Stimulated activated CD8-positive, alpha-beta memory T cell treated with anti-CD3 and anti-CD28 coated beads, Interleukin-2, amount 100 ng/mL, for 48 hours (primary cell): ENCODE measurements at places on chromosomes 2 and 18.

GRCh38 chr2:21118302-21118920 lies 5.4 kb upstream of the TDRD15 start:
- DNase-seq: no peak

DNA sequence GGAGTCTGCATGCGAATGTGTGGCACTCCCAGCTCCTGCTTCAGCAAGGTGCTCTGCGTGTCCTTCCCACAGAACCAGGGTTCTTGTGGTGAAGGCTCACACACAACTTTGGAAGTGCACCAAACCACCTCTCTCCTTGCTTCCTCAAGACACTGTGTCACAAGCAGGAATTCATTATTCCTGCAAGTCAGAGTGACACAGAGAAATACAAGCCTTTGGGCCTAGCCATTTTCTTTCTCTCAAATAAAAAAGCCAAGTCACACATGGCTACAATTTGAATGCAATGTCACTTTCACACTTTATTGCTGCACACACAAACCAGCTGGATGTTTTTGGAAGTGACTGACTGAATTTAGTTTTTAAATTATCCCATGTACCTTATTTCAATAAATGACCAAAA lies 30.1 kb upstream of the THOC1 start:
- no peak for DNase-seq

- no peak for DNase-seq
Measured at GRCh38 chr18:3186678-3187658, 32.8 kb downstream of the MYOM1 start.

DNA sequence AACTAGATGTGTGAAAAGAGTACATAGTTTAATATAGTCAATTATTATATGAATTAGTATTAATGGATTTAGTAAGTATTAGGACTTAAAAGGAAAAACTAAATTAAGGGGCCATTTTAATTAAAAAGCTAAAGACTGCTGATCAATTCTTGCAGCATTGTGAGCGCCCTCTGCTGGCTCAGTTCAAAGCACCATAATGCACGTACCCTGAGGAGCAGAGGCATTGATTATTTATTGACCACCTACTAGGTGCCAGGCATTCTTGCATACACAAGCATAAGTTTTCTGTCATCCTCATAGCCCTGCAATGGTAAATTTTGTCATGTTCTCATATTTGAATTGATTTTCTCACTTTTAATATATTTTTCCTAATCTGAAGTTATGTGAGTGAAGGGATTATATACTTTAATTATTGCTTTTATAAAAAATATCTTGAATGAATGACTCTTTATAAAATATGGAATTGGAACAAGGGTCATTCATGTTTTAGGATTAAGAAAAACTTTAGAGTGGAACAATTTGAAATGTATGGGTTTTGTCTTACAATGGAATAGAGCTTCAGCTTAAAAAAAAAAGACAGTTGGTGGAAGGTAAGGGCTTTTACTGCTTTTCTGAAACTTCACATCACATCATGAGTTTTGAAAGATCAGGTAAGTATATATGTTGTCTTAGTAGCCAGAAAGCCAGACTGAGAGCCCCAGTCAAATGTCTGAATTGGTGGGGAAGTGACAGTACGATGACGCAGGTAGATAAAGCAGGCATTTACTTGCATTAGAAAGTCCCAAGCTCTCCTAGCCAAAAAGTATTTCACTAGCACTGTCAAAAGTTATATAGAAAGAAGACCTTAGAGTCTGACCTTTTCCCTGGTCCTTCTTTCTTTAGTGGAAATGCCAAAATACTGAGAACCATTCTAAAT lies 9.7 kb downstream of the ITGA4 start:
- peak; percentile 76 for DNase-seq

DNA sequence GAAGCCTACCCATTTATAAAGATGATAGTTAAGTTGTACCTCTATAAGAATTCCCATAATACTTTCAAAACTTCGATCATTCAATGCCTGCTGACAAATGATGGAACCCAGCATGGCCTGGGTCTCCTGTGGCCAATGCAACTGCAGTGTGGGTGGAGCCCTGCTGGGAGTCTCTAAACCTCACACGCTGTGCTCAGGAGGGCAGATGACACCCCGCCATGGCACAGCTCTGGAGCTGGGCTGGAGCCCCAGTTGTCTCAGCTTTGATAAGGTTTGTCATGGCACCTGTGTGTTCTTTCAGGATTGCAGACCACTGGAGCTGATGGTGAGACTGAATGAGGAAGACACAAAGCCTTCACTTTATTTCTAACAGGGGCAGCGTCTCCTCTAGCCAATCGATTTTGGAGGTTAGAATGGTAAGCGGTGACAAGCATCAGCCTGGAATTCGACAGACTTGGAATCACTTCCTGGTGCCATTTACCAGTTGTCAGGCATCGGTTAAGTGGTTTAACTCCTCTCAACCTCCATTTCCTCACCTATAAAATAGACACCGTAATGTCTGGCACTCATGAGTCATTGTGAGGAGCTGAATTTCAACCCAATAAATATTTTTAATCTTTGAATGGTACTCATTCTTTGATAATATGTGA lies 383.6 kb upstream of the SALL3 start:
- DNase-seq: no peak

DNA sequence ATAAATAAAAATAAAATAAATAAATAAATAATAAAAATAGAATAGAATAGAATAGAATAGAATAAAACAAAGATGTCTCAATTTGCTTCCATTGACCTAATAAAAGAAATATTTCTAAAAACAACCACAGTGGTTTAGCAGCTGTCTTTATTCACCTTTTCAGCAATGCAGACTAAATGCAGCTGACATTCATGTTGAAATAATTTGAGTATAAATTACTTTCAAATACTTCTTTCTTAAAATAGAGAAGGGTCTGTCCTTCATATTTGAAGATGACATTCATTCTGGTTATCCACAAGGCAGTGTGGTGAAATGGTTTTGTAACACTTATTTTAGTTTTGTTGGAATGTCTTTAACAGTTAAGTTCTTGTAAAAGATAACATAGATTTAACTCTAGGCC lies 469.4 kb downstream of the IRS1 start:
- no peak for DNase-seq

GRCh38 chr2:228747483-228747882 lies 523.6 kb downstream of the PID1 start:
- no peak for DNase-seq

DNA sequence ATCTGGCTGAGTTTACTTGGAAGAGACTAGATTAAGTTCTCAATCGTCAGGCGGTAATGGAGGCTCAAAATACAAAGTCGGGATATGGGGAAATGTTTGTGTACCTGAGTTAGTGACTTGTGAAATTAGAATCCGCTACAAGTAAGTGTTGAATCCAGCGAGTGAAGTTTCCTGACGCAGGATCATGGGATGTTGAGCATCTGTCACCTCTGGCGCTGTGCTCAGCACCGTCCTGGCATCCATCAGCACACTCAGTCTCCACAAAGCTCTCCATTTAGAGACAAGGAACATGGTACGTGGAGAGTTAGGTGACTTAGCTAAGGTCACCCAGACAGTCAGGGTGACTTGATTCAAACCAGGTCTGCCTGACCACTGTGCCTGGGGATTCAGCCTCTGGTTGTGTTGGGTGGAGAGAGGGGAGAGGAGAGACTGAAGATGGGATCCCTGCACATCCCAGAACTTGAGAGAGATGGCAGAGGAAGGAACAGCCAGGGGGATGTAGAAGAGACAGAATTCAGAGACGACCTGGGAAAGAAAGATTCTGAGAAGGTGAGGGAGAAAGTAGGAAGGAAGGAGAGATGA lies 251.2 kb downstream of the ACKR3 start:
- DNase-seq: no peak

DNA sequence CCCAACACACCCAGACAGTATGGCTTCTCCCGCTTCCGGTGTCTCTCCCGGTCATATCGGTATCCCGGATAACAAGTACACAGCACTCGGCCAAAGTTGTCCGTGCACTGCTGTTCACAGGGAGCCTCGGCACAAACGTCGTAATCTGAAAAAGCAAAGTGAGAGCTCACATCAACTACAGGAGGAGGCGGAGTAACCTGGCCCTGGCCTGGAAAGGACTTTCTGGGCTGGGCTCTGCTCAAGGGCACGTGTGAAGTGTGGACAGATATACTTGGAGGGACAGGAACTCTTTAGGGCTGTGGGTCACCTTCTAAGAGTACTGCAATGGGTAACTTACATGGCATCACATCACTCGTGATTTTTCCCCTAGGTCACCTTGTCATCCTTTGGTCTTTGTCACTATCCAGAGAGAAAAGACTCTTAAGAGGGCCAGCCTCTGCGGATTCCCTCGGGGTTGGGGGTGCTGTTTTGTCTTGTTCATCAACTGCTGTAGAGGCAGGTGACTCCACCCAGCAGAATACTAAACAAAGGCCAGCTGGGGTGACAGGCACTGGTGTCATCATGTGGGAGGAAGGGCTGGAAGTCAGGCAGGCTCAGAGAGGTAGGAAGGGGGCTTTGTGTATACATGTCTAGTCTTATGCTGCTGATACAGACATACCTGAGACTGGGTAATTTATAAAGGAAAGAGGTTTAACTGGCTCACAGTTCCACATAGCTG lies 110.6 kb upstream of the LMAN1 start:
- DNase-seq: no peak

GRCh38 chr18:21930177-21930576 lies 189.6 kb downstream of the MIB1 start:
- DNase-seq: no peak

DNA sequence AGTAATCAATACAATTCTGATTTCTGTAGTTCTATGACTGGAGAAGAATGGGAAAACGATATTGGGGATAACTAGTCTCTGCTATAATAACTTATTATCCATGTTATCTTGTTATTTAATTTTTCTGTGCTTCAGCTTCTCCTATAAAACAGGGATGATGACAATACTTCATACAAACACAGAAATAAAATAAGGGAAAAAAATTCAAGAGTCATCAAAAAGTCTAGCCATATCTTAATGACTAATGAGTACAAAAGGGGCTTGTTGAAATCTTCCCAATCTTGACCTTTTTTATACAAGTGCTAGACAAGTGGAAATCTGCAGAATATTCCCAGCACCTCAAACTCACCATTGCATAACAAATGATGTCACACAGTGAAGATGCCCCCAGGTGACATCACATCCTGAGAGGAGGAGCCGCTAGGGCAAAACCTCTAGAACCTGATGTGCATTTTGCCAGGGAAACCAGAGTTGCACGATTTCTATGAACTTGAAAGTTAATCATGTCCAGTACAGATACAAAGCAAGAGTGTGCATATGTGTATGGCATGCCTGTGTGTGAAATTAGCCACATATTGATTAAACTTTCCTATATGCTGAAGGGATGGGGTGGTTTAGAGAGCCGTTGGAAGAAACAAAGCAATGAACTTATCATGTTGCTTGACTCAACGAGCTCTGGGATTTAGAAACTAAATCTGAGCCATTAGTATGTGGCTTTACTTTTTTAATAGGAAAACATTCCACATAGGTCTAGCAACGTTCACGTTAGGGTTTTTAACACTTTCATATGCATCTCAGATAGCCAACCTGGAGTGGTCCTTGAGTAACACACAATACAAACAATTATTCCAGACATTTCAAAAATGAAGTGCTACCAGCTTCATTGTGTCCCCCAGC lies 278.9 kb downstream of the SLC4A3 start:
- DNase-seq: no peak

GRCh38 chr2:168183308-168183997 lies 63.9 kb downstream of the STK39 start:
- DNase-seq: no peak

- DNase-seq: no peak
Measured at GRCh38 chr2:9310798-9311197, 104.2 kb downstream of the ASAP2 start.

GRCh38 chr2:98480598-98480997 lies 35.9 kb downstream of the INPP4A start:
- DNase-seq: no peak
